ENCODE measurements at places on chromosomes 3 and 15. TPM values are rescaled to one million over a fixed set of nuclear protein-coding genes. Genes with fewer than 3 reads are reported as not detected.

DNA sequence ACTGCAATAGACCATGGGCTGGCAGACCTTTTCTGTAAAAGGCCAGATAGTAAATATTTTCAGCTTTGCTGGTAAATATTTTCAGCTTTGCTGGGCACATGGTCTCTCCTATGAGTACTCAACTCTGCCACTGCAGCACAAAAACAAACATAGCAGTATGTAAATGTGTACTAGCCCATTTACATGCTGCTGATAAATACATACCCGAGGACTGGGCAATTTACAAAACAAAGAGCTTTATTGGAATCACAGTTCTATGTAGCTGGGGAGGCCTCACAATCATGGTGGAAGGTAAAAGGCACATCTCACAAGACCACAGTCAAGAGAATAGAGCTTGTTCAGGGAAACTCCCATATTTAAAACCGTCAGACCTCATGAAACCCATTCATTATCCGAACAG lies 793.0 kb downstream of the EDEM1 start:
- peaks cover 2% of the 10 kb centered on the region for H3K36me3 ChIP-seq
- H3K27ac ChIP-seq: no peak overlapping the region
- no peak overlapping the region for H3K4me3 ChIP-seq
- peaks cover 11% of the 10 kb centered on the region for H3K4me1 ChIP-seq

The GOLGA8G gene
- total RNA-seq: not detected

The ARGFX gene
- total RNA-seq: not detected

GRCh38 chr15:60620708-60621107 lies 141.8 kb upstream of the ICE2 start:
- DNase-seq: no peak
- H3K4me3 ChIP-seq: no peak overlapping the region
- no peak overlapping the region for H3K27ac ChIP-seq
- peaks cover 6% of the 10 kb centered on the region for H3K4me1 ChIP-seq
- H3K36me3 ChIP-seq: no peaks in the 10 kb centered on the region
- H3K27me3 ChIP-seq: peaks cover 36% of the 10 kb centered on the region

The SEMA6D gene
- total RNA-seq: 10.6 TPM

- no peaks in the 10 kb centered on the region for H3K36me3 ChIP-seq
- H3K27me3 ChIP-seq: no peaks in the 10 kb centered on the region
- H3K4me3 ChIP-seq: no peak overlapping the region
- no peak for DNase-seq
- no peak overlapping the region for H3K27ac ChIP-seq
These were observed 266.9 kb upstream of the STT3B start for GRCh38 chr3:31265646-31266428.

The RTP2 gene
- total RNA-seq: not detected

DNA sequence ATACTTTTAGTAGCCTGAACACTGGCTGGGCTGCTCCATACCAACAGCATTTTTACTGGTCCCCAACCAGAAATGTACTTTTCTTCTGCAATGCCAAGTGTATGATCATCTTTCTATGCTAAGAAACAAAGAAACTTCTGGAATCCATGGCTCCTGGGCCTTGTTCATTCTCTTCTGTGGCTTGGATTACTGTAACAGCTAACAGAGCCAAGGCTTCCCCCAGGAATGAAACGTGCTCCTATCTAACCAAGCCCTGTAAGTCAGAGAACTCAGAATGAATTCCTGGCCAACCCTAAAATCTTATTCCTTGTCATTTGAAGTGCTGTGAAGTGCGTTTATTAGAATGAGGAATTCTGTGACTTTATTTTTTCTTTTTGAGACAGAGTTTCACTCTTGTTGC lies 102.9 kb upstream of the RAD18 start:
- DNase-seq: no peak
- no peaks in the 10 kb centered on the region for H3K4me1 ChIP-seq
- no peak overlapping the region for H3K27ac ChIP-seq

- peaks cover 4% of the 10 kb centered on the region for H3K36me3 ChIP-seq
- no peaks in the 10 kb centered on the region for H3K4me1 ChIP-seq
- no peaks in the 10 kb centered on the region for H3K27me3 ChIP-seq
- H3K4me3 ChIP-seq: no peak overlapping the region
These were observed 107.6 kb downstream of the TGFBR2 start for GRCh38 chr3:30713885-30714503.

The ZNF80 gene
- not detected for total RNA-seq

- no peaks in the 10 kb centered on the region for H3K27me3 ChIP-seq
- H3K4me1 ChIP-seq: no peaks in the 10 kb centered on the region
- DNase-seq: no peak
These were observed 121.0 kb downstream of the SLMAP start for GRCh38 chr3:57877116-57877515.

DNA sequence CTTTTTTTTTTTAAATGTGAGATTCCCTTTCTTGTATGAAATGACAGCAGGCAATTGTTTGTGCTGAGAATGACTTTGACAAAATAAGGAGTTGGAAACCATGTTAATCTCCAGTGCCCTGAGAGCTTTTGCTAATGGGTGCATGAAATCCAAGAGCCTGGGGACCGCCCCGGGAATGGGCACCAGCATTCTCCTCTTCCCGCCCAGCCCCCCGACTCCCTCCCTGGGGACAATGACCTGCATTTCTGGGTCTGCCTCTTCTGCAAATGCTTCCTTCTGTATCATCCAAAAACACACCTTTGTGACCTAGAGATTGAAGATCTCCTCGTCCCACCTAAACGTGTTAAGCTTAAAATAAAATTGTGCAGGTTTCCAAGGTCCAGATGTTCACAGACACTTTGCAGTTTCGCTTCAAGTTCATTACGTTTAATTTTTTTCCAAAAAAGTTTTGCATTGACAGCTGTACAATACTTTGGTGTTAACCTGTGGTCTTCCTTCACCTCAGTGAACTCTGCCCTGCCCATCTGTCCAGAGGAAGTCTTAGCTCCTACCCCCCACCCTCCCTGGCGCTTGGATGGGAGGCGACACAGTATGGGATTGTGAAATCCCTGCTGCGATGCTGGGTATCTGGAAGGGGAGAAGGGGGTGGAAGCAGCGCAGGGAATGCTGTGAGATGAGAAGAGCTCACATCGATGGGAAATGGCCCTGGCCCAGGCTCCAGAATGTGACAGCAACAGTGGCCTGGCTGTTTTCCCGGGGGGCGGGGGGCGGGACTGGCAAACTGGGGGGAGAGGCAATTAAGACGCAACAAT lies 50.1 kb downstream of the TLE3 start:
- no peaks in the 10 kb centered on the region for H3K27me3 ChIP-seq
- H3K27ac ChIP-seq: no peak overlapping the region
- no peak for DNase-seq

- H3K4me3 ChIP-seq: peak overlapping the region; percentile 92
- H3K27ac ChIP-seq: peak overlapping the region; percentile 87
- DNase-seq: no peak
- H3K36me3 ChIP-seq: no peaks in the 10 kb centered on the region
These were observed 2.6 kb downstream of the GMPS start for GRCh38 chr3:155872904-155873646.

- no peak overlapping the region for H3K4me3 ChIP-seq
- no peaks in the 10 kb centered on the region for H3K4me1 ChIP-seq
- no peaks in the 10 kb centered on the region for H3K36me3 ChIP-seq
- no peaks in the 10 kb centered on the region for H3K27me3 ChIP-seq
These were observed 371.6 kb downstream of the MCTP2 start for GRCh38 chr15:94602754-94603470.

The CRABP1 gene
- total RNA-seq: 2.8 TPM

DNA sequence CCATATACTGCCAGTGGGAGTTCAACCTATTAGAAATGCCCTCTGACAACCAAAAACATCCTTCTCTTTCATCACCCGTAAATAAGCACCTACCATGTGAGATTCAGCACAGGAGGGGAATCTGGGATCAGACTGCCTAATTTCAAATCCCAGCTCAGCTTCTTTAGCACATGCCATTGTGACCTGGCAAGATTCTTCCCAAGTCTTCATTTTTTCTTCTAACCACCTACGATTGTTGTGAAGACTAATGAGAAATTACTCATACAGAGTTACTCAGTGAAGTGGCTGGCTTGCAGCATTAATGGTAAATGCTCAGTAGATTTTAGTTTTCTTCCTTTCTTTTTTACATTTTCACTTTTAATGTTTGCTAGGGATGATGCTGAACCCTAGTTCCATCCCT lies 176.7 kb downstream of the PDZRN3 start:
- DNase-seq: no peak
- peaks cover 19% of the 10 kb centered on the region for H3K4me1 ChIP-seq

The ACTRT3 gene
- total RNA-seq: 2.6 TPM

The RPL39L gene
- 11.5 TPM for total RNA-seq

DNA sequence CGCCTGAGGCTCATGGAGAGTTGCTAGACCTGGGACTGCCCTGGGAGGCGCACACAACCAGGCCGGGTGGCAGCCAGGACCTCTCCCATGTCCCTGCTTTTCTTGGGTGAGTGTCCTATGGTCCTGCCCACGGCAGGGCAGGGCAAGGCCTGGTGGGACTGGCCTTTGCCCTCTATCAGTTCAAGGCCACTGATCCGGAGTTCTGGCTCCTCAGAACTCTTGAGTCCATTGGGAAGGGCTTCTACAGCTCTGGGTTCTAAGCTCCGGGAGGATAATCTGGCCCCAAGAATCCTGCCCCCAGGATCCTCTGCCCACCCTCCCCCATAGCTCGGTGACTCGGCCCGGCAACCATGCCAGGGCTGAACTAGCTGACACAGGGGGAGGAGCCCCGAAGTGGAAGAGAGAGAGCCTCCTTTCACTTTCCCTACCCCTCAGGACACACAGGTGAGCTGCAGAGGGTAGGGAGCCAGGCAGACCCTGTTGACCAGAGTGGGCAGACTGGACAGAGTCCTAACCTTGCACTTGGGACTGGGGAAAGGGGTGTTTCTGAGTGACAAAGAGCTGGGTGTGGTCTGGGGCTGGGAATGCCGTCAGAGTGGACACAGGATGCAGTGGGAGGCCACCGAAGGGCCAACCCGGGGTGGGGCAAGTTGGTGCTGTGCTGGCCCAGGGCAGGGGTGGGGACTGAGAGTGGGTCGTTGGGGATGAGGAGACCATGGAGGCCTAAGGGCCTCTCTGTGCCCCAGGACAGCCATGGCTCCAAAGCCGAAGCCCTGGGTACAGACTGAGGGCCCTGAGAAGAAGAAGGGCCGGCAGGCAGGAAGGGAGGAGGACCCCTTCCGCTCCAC lies 664 bp downstream of the PARP3 start:
- H3K27ac ChIP-seq: no peak overlapping the region
- H3K36me3 ChIP-seq: peaks cover 2% of the 10 kb centered on the region
- H3K4me3 ChIP-seq: peak overlapping the region; percentile 77
- H3K4me1 ChIP-seq: peaks cover 12% of the 10 kb centered on the region
- DNase-seq: peak; percentile 20

DNA sequence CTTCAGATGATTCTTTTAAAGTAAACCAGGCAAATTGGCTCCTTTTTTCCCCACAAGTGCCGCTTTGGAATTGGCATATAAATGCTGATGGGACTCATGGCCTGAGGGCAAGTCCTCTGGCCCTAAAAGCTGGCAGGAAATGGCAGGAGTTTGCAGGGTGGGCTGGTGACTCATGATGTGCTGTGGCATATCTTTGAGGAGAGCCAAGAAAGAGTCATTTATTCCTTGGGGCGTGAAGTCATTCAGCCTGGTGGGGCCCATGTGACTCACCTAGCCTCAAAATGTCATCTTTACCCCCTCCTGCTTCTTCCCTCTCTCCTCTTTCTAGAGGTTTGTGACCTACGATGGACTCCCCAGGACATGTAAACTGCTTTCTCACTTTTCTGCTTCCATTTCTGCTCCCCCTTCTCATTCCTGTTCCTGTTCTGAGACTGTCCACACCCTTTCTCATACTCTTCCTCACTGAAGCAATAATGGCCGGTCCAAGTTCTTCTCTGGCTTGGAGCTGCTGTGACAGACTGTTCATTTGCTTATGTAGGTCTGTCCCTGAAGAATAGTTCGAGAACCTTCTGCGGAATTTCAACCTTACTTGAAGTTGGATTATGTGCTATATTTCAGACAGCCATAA lies 326.1 kb downstream of the SATB1 start:
- no peak overlapping the region for H3K4me3 ChIP-seq
- no peak for DNase-seq

DNA sequence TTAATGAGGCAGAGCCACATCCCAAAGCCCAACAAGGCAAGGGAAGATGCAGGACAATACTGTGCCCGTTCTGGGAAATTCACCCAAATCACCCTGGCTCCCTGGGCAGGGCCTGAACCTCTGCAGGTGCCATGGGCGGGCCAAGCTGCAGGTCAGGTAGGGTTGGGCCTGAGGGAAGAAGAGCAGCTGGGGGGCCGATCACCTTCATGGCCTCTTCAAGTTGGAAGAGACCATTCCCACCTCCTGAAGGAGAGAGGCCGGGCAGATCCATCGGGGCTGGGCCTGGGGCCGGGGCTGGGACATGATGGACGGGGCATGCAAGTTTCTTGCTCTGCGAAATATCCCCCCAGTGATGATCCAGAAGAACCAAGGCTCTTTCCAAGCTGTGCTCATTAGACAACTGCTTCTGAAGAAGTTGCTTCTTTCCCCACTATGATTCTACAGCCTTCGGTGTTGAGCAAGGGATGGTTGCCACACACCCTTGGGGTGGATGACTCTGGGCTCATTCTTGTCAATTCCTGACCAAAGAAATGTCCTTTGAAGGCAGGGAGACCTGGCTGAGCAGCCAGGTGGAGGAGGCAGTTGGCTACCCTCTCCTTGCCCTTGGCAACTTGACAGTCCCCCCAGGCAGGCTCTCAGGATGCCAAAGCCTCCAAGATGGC lies 38.2 kb downstream of the KLHL25 start:
- DNase-seq: no peak
- no peak overlapping the region for H3K27ac ChIP-seq
- no peaks in the 10 kb centered on the region for H3K27me3 ChIP-seq
- peaks cover 11% of the 10 kb centered on the region for H3K36me3 ChIP-seq
- no peaks in the 10 kb centered on the region for H3K4me1 ChIP-seq
- H3K4me3 ChIP-seq: no peak overlapping the region

The UBE2Q2 gene
- 40.9 TPM for total RNA-seq

DNA sequence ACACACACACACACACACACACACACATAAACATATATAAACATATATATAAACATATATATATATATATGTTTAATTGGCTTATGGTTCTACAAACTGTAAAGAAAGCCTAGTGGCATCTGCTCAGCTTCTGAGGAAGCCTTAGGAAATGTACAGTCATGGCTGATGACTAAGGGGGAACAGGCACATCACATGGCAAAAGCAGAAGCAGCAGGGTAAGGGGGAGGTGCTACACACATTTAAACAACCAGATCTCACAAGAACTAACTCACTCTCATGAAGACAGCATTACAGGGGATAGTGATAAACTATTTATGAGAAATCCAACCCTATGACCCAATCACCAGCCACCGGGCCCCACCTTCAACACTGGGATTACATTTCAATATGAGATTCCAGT lies 922.9 kb downstream of the SI start:
- H3K27ac ChIP-seq: no peak overlapping the region
- no peak overlapping the region for H3K4me3 ChIP-seq
- DNase-seq: no peak
- H3K4me1 ChIP-seq: no peaks in the 10 kb centered on the region
- H3K36me3 ChIP-seq: peaks cover 2% of the 10 kb centered on the region
- no peaks in the 10 kb centered on the region for H3K27me3 ChIP-seq

GRCh38 chr3:107217172-107217571 lies 160.1 kb upstream of the CCDC54 start:
- H3K4me3 ChIP-seq: no peak overlapping the region
- no peak for DNase-seq

- H3K4me1 ChIP-seq: no peaks in the 10 kb centered on the region
- peaks cover 39% of the 10 kb centered on the region for H3K27me3 ChIP-seq
These were observed 35.7 kb downstream of the MRPL46 start for GRCh38 chr15:88431441-88431840.

The RNF111 gene
- total RNA-seq: 40.1 TPM

GRCh38 chr3:43378066-43378935 lies 92.0 kb downstream of the SNRK start:
- no peaks in the 10 kb centered on the region for H3K27me3 ChIP-seq
- no peaks in the 10 kb centered on the region for H3K4me1 ChIP-seq
- no peak for DNase-seq
- H3K4me3 ChIP-seq: no peak overlapping the region
- peaks cover 10% of the 10 kb centered on the region for H3K36me3 ChIP-seq
- no peak overlapping the region for H3K27ac ChIP-seq

Measured in progenitor cell of endocrine pancreas (in vitro differentiated cells).